ENCODE measurements at places on chromosomes 2 and 18. TPM values are rescaled to one million over a fixed set of nuclear protein-coding genes. Genes with fewer than 3 reads are reported as not detected.

The CRYBA2 gene
- total RNA-seq = not detected

The SLC4A5 gene
- 14.8 TPM for total RNA-seq

The VAMP5 gene
- 28.6 TPM for total RNA-seq

The BZW1 gene
- total RNA-seq = 236 TPM

The GMPPA gene
- 37.2 TPM for total RNA-seq

- H3K27me3 ChIP-seq = no peaks in the 10 kb centered on the region
- no peak for DNase-seq
- no peaks in the 10 kb centered on the region for H3K4me1 ChIP-seq
- H3K36me3 ChIP-seq = peaks cover 5% of the 10 kb centered on the region
- no peak overlapping the region for H3K4me3 ChIP-seq
These were observed 32.5 kb downstream of the DPP4 start for GRCh38 chr2:162041485-162041884.
